ENCODE measurements at places on chromosomes 7 and 10.

- no peak for DNase-seq
These were observed 63.7 kb upstream of the PPIF start for GRCh38 chr10:79283616-79284015.

GRCh38 chr10:102352066-102352715, 43.3 kb upstream of the NFKB2 start:
- DNase-seq, result peak; percentile 32

- no peak for DNase-seq
These were observed 190.7 kb upstream of the SH2B2 start for GRCh38 chr7:102096012-102096332.

GRCh38 chr10:105146436-105146835, 505.3 kb downstream of the SORCS3 start:
- no peak for DNase-seq

GRCh38 chr10:24208661-24209431, at the start of gene KIAA1217:
Gene KIAA1217 (plus strand): TSS chr10:24209138. CDS start chr10:24209194, 56 bp downstream.
- no peak for DNase-seq

GRCh38 chr10:61899069-61899531, 2.4 kb upstream of the ARID5B start:
- no peak for DNase-seq

- DNase-seq, result no peak
These were observed 127.9 kb upstream of the STK17A start for GRCh38 chr7:43454936-43455518.

DNA sequence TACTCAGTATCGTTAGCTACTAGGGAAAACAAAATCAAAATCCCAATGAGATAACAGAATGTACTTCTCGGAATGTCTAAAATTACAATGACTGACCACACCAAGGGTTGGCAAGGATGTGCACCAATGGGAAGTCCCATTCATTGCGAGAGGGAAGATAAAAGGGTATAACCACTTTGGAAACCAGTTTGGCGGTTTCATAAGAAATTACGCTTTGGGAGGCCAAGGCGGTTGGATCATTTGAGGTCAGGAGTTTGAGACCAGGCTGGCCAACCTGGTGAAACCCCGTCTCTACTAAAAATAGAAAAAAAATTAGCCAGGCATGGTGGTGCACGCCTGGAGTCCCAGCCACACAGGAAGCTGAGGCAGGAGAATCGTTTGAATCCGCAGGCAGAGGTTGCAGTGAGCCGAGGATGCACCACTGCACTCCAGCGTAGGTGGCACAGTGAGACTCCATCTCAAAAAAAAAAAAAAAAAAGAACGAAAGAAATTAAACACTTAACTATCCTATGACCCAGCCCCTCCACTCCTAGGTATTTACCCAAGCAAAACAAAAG, 7.6 kb downstream of the HACD1 start:
- DNase-seq, result no peak

DNA sequence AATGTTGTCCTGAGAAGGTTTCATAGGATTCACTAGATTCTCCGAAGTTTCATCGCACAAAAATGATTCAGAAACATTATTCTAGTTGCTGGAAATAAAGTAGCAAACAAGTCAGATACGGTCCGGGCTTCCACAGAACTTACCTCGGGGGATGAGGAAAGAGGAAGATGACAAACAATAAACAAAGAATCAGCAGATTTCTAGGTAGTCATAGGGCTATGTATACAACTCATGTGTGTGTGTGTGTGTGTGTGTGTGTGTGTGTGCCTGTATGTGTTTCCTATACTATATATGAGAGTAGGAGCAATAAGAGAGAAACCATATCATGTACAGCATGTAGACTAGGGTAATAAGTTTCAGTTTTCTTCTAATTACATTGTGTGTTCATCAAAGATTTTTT, 16.5 kb downstream of the TMEM236 start:
- DNase-seq, result no peak

GRCh38 chr7:142882338-142882678, 3.2 kb downstream of the TRPV6 start:
- no peak for DNase-seq

DNA sequence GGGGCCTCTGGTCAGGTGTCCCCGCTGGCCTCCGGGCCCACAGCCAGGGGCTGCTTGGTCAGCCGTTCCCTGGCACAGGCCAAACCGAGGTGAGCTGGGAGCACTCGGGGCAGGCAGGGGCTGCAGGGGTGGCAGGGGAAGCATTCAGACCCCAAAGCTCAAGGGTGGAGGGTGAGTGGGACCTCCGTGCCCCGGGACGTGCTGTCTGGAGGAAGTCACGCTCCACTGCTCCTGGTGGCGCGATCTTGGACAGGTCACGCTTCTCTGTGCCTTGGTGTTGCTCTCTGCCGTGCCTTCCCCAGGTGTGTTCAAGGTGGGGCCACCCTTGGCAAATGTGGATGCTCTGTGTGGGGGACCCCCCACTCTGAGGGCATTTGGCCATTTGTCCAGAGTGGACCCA, 24.6 kb upstream of the ELFN1 start:
- no peak for DNase-seq

DNA sequence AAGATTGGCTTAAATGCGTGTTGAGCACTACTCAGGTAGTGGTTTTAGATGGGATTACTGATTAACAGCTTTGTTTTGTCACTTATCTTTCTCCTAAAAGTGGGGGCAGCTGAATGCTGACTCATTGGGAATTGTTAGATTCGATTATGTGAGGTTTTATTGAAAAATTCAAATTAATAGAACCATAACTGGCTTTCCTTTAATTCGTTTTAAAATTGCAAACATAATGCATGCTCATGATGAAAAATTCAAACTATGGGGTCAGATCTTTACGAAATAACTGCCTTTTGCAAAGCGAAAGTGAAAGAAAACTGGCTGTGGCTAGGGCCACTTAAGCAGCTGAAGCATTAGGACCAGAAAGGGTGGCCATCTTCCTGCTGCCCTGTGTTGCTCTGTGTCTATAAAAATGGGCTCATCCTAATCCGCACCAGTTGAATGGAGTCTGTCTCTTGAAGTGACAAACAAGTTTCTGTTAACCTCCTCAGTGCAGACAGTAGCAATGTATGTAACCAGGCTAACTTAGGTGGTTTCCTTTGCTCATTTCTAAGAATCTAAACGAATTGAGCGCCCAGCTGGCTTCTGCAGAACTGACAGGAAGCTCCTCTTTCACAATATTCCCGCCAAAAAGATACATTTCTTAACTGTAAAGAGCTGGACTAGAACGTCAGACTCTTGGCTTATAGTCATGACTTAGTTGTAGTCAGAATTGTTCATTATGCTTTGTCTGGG, 27.8 kb downstream of the DENND10 start:
- no peak for DNase-seq

- DNase-seq, result no peak
These were observed 66.5 kb upstream of the TNS3 start for GRCh38 chr7:47648275-47648925.

- no peak for DNase-seq
These were observed 105.5 kb upstream of the ZNF438 start for GRCh38 chr10:31136930-31137885.

DNA sequence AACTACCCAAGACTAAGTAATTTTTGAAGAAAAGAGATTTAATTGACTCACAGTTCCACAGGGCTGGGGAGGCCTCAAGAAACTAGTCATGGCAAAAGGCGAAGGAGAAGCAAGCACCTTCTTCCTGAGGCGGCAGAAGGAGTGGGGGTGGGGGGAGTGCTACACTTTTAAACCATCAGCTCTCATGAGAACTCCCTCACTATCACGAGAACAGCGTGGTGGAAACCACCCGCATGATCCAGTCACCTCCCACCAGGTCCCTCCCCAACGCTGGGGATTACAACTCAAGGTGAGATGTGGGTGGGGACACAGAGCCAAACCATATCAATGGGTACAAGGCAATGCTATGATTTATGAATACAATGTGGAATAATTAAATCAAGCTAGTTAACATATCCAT, 241.9 kb downstream of the PTPRN2 start:
- no peak for DNase-seq

- no peak for DNase-seq
These were observed 4.1 kb downstream of the OTUD1 start for GRCh38 chr10:23442936-23443335.

- peak; percentile 27 for DNase-seq
These were observed 25.0 kb upstream of the CDH23 start for GRCh38 chr10:71371750-71372166.

DNA sequence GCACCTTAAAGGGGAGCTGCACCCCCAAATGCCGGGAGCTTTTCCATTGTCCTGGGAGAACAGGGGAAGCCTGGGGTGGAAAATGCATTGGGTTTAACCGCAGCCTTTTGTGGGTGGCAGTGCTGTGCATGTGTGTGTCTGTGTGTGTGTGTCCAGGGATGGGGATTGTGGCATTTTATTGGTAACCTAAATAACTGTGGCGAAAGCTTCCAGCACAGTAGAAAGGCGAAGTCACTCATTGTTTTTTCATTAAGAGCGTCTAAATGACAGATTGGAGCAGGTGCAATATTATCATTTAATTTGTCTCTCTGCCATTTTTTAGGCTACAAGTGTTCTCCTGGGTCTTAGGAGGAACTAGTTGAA, 55.1 kb downstream of the INSIG1 start:
- DNase-seq, result no peak

DNA sequence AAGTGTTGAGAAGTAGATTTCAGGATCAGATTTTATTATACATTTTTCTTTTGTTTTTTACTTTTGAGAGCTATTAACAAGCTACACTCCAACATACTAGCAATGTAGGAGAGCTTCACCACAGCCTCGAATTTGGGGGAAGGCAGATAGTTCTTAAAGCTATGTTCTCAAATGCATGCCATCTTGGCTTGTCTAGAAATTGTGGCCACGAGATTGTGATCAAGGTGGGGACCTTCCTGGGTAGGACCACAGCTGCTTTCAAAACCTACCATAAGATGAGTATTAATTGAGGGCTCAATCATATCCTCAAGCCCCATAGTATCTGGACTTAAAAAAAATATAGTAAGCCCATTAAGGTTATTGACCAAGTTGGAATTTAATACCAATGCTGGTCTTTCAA, 27.9 kb upstream of the JAZF1 start:
- DNase-seq, result no peak

DNA sequence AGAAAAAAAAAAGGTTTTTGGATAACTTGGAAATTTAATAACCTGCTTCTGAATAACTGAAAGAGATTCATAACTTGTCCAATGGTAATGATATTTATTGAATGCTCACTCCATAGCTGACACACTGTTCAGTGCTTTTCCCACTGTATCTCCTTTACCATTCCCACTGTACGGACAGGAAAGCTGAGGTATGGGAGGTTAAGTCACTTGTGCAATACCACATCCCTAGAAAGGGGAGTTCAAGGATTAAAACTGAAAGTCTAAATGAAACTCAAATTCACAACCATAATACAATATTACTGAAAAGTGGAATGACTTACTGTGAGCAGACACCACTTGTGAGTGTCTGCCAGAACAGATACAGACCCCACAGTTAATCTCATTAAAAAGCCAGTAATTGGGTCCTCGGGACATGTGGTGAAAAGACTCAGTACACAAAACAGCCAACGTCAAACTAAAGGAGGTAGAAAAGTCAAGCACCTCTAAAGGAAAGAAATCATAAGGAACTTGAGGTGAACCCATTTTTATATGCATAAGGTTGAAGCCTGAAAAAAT, 13.8 kb upstream of the RHOBTB1 start:
- DNase-seq, result no peak

- DNase-seq, result no peak
These were observed 17.7 kb upstream of the PON1 start for GRCh38 chr7:95342029-95342428.

- DNase-seq, result no peak
These were observed 82.2 kb downstream of the RAB11FIP2 start for GRCh38 chr10:117964536-117964935.

GRCh38 chr10:36050763-36051499, 408.8 kb upstream of the FZD8 start:
- no peak for DNase-seq

DNA sequence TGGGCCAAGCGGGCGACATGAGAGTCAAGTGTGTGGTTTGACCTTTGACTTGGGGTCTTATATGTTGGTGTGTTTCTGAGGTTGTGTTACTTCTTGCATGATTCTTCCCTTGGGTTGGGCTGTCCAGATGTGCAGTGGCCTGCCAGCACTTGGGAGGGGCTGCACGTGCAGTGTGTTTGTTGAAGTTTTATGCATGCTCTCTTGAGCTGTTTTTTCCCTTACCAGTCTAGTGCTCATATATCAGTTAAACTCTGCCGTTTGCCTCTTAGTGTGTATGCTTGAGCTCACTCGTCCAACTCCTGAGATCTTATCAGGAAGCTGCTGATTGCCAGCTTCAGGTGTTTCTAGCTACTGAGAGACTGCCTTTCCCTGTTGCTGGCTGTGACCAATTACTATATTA, 23.1 kb downstream of the SP4 start:
- no peak for DNase-seq

DNA sequence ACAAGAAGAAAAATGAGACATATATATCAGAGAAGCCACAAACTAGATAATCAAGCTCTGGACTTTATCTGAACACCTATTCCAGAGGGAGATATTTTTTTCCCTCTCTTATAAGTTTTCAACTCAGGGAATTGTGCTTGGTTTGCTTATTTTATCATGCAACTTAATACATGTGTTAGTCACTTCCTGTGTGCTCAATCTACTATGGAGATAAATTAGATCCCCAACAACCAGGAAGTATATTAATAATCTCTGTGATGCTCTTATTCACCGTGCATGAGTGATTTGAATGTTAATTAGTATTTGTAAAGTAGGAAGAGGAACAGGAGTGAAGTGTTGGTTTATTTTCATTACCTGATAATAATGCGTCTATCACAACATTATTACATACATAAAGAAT, 38.8 kb upstream of the ZNF365 start:
- DNase-seq, result no peak

GRCh38 chr7:88789480-88790064, 6.0 kb downstream of the TEX47 start:
- DNase-seq, result no peak

GRCh38 chr10:87757685-87758084, 60.3 kb downstream of the ATAD1 start:
- no peak for DNase-seq

GRCh38 chr7:2165239-2165609, 67.5 kb downstream of the MAD1L1 start:
- DNase-seq, result no peak

DNA sequence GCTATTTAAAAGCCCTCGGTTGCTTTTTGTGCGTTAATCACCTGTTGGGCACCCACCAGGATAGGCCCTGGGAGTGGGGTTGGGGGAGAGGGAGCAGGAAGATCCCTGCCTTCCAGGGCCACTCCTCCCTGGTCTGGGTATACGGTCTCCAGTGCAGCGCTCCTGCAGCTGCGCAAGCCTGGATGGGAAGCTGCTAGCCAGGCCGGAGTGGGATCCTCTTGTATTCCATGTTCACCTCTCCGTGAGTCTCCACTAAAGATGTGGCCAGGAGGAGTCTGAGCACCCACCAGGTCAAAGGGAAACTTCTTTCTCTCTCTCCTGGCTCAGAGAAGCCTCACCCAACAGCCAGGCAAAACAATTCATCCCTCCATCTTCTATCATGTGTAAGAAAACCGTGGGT, 78.8 kb upstream of the ANLN start:
- DNase-seq, result no peak

GRCh38 chr7:98126311-98127142, 19.9 kb downstream of the LMTK2 start:
- no peak for DNase-seq

Data from GM12891 (cell line).